NAMALWA (cell line): ENCODE measurements at places on chromosomes 2 and 18.
A peak's percentile ranks its signal among the peaks of the same experiment; 100 is the strongest.

DNA sequence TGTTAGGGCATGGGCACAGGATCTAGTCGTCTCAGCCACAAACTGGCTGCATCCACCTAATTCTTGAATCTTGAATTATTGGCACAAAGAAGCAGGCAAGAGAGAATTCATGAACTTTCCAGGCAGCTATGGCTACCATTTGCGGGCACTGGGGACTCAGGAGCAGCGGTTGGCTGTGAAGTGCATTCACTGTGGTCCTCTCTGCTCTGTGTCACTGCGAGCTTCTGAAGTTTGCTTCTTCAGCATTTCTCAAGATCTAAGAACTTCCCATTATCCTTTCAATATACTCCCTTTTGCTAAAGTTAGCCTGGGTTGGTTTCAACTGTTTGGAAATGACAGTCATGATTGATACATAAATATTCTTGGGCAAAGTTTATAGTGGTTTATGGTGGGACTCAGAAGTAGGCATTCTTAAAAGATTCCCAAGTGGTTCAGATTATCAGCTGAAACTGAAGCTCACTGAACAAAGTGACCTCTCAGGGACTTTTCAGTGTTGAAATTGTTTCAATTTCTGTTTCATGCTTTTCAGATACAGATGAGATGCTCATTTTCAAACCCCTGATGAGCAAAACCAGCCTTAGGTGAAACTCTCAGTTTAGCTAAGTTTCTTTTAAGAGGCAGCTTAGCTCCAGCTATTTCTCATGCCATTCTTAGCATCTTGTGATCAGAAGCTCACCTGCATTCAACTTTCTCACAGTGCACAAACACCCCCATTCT lies 1258.3 kb upstream of the GYPC start:
- DNase-seq = no peak

DNA sequence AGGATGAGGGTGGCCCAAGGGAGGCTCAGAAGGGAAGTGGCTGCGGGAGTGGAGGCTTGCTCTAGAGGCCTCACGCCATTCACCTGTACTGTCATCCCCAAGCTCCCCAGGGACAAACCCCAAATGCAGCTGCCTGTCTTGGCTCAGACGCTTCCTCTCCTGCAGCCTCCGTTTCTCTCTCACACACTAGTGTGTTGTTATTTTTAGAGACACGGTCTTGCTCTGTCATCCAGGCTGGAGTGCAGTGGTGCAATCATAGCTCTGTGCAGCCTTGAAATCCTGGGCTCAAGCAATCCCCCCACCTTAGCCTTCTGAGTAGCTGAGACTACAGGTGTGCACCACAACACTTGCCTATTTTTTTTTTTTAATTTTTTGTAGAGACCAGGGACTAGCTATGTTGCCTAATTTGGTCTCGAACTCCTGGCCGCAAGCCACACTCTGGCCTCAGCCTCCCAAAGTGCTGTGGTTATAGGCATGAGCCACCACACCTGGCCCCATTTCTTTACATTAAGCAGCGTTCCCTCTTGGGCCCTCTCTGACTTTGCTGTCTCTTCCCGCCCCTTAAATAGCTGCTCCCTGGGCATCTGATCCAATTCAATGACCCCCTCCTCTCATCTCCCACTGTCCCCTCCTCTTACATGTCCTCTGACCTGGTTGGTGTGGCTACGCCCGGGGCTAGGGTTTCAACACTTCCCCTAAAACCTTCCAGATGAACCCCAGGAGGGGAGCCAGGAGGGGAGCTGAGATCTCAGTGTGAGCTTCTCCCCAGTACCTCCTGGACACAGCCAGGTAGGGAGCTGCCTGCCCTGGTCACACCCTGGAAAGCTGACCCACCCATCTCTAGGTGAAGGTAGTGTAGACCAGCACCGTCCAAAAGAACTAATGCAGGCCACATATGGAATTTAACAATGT lies 24.0 kb upstream of the LOXHD1 start:
- peak; percentile 9 for DNase-seq

DNA sequence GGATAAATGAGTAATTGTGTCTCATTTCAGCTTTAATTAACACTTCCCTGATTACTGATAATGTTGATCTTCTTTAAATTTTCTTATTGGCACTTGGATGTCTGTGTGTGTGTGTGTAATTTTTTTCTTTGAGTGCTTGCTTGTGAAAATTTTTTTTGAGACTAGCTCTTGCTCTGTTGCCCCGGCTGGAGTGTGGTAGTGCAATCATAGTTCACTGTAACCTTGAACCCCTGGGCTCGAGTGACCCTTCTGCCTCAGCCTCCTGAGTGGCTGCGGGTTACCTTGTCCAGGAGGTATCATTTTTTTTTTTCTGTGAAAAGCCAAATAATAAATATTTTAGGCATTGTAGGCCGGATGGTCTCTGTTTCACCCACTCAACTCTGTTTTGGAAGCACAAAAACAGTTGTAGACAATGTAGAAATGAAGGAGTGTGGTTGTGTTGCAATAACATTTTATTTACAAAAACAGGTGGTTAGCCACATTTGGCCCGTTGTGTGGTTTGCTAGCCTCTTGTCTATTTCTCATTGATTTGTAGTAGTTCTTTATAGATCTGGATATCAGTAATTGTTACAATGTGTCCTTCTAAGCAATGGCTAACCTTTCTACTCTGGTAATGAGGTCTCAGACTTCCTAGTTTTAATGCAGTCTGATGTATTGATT lies 7.9 kb downstream of the IL1RL2 start:
- DNase-seq = no peak

DNA sequence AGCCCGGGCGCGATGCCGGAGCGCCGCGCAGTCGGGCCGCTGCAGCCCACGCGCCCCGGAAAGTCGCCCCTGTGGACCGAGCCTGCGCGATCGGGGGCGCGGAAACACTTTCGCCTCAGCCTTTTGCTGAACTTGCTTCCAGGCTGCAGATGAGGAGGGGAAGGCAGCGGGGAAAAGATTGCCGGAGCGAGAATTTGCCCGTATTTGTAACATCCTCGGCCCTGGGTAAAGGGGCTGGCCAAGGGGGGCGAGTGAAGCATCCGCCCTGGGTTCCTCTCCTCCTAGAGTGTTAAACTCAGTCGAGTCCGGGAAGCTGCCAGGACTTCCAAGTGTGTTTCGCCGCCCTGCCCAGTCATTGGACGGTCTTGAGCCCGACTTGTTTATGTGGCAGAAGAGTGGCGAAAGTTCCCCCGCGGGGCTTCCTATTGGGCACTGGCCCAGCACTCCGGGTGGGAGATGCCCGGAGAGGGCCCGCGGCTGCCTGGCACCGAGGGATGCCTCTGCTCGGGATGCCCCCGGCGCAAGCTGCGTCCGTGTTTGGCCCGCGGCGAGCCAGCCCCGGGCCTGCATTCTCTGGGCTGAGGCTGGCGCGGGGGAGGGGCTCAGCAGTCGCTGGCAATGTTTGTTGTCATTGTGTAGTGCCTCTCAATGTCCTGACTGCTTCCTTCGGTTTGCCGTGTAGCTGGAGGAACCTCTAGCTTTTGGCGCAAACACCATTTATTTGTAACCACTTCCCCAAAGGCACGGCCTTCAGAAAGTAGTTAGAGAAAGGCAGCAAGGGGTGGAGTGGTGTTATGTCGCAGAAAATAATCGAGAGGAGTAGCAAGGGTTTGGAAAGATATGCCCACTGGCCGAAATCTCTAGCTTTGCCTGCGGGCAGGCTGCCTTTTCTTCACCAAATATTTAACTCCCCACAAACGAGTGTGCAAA lies 1.1 kb downstream of the CYBRD1 start:
- peak; percentile 56 for DNase-seq
